ENCODE measurements at places on chromosomes 4 and X.

GRCh38 chr4:88629826-88630225, 37.5 kb downstream of the HERC3 start:
- no peak for DNase-seq

- no peak for DNase-seq
Observed at GRCh38 chr4:158590306-158590705, 68.6 kb downstream of the RXFP1 start.

DNA sequence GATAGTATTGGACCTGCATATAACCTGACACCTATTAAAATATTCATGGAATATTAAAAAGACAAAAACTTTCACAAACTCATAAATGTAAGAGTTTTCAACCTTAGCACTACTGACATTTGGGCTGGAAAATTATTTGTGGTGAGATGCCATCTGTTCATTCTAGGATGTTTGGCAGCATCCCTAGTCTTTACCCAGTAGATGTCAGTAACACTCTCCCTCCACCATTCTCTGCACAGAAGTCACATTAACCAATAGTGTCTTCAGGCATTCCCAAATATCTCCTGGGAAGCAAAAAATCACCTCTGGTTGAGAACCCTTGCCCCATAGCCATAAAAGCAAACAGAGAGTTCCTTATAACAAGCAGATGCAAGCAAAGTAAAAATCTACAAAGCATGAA, 41.4 kb upstream of the NDST4 start:
- no peak for DNase-seq

GRCh38 chr4:74950200-74950599, 17.3 kb downstream of the PARM1 start:
- no peak for DNase-seq

DNA sequence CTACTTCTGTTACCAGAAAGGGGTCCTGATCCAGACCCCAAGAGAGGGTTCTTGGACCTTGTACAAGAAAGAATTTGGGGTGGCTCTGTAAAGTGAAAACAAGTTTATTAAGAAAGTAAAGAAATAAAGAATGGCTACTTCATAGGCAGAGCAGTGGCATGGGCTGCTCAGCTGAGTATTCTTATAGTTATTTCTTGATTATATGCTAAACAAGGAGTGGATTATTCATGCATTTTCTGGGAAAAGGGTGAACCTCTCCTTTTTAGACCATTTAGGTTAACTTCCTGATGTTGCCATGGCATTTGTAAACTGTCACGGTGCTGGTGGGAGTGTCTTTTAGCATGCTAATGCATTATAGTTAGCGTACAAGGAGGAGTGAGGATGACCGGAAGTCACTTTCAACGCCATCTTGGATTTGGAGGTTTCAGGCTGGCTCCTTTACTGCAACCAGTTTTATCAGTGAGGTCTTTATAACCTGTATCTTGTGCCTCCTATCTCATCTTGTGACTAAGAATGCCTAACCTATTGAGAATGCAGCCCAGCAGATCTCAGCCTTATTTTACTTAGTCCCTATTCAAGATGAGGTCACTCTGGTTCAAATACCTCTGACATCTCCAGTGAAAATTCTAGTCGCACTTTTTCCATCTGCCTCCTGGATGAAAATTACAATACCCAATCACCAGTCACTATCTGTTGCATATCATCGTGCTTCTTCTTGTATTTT, 15.5 kb upstream of the TDO2 start:
- DNase-seq: no peak

DNA sequence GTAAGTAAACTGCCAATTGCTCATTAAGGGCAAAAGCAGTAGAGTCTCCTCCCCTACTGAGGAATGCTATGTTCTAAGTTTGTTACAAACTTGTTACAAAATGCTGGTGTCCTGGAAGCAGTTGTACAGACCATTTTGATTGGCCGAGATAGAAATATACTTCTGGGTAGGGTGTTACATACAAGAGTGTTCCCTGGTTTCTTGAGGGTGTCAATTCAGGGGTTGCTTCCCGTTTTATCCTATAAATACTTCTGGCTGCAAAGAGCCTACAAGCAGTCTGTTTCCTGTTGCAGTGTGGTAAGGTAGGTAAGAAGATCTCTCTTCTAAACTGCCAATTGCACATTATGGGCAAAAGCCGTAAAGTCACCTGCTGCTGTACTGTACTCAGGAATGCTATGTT, 5.7 kb downstream of the TRPC5OS start:
- DNase-seq: no peak

- DNase-seq: no peak
Observed at GRCh38 chr4:24646798-24647460, 62.6 kb upstream of the DHX15 start.

DNA sequence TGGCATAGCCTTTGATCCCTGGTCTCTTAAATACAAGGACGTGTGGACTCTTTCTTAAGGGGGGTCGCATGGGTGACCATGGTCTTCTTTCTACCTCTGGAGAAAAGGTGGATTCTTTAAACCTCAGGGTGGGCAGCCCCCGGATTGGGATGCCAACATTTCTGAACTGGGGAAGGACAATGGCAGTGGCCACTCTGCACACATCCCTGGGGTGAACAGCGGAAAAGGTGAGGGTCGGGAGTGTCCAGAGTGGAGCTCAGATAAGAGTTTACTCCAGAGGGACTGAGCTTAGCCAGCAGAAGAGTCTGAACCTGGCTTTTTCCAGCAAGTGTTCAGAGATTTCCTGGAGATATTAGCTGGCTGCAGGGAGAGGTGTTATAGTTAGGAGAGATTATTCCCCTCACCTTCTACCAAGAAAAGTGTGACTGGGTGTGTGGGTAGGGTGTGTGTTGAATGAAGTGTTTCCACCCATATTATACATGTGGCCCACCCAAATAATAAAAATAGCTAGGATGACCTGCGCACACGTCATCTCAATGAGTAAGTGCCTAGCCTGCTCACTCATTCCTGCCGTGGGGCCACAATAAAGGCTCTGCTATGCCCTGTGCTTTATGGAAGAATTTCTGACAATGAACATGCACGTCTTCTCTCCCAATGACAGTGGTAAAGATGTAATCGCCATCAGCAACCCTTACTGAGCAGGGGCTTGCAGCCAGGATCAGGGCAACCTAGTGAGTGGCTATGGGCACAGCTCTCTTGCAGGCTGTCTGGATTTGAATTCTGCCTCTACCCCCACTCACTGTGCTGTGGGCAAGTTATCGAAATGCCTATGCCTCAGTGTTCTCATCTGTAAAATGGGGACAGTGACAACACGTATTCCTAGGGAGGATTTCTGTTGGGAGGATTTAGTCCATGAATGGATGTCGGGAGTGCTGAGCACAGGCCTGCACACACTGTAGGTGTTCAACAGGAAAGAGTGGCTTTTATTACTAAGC, 76.6 kb downstream of the SLC2A9 start:
- no peak for DNase-seq

DNA sequence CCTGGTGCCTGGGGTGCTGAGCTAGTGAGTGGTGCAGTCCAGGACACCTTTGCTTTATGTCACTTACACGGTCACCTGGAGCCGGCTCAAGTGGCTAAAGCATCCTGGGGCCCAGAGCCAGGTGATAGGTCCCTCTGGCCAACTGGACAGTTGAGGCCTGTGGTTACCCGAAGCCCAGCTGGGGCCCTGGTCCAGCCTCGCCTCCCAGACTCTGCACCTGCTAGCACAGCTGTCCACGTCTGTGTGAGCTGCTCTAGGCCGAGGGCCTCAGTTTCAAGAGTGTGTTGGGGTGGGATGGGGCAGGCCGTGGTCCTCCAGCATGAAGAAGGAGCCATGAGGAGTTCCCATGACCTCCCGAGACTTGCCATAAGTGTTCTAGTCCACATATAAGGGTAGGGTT, 7.7 kb upstream of the ADD1 start:
- no peak for DNase-seq

DNA sequence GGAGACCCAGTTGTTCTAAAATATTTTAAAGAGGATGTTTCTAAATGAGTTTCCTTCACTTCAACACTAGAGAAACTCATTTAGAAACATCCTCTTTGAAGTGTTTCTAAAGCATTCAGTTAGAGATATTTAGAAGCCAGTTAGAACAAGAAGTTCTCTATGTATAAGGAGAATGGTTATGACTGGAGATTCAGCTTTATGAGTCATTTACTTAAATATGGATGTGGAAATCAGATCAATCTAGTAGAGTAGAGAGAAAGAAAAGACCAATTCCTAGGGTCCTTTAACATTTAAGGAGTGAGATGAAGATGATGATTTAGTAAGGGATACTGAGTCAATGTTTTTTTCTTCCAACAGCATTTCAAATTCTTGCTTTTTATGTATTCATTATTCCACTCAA, 234.1 kb downstream of the GRXCR1 start:
- no peak for DNase-seq

- DNase-seq: no peak
Observed at GRCh38 chr4:98377559-98377958, 116.4 kb downstream of the RAP1GDS1 start.

GRCh38 chr4:76949276-76950051, at the start of gene SEPTIN11:
SEPTIN11 (plus strand) TSS chr4:76949752; CDS start chr4:76949904, 152 bp downstream.
- peak; percentile 94 for DNase-seq

GRCh38 chr4:152189451-152190179, 346.3 kb downstream of the FBXW7 start:
- no peak for DNase-seq

DNA sequence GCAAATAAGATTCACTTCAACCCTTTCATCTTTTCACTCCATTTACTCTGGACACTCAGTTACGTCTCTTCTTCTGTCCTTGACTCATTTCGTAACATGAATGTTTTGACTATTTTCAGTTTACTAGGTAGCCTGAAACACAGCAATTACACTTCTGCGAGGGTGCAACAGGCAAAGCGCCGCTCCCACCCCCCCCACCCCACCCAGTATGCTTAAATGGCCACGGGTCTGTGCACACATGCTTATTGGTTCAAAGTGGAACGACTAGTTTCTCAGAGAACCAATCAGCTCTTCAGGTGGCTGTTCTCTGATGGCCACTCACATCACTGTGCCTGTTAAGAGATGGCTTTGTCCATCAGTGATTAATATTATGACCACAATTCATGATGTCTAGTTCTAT, 3.5 kb downstream of the BEND4 start:
- DNase-seq: no peak

DNA sequence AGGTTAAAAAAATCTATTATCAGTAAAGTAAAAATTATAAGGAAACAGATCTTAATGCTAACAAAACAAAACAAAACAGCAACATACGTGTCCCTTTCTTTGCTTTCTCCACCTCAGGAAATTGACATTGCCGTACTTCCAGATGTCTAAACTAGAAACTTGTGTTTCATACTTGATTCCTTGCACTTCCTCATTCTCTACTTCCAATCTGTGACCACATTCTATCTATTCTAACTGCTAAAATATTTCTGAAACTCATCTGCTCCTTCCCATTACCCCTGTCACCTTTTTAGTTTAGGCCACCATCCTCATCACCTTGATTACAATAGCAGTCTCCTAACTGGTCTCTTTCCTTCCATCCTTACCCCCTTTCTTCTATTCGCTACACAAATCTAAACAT, 22.5 kb upstream of the RPA4 start:
- no peak for DNase-seq

- no peak for DNase-seq
Observed at GRCh38 chrX:9627922-9628321, 137.7 kb downstream of the GPR143 start.

- DNase-seq: peak; percentile 40
Observed at GRCh38 chr4:80362578-80363181, 27.1 kb downstream of the CFAP299 start.
